ENCODE measurements at places on chromosomes 2 and 18. TPM values are rescaled to one million over a fixed set of nuclear protein-coding genes. Genes with fewer than 3 reads are reported as not detected.

SPATA3 gene
- not detected for total RNA-seq

OTX1 gene
- not detected for total RNA-seq

HOXD3 gene
- total RNA-seq = not detected

AQP12A gene
- total RNA-seq = not detected

LINC00305 gene
- not detected for total RNA-seq

PRADC1 gene
- 10.2 TPM for total RNA-seq
